ENCODE measurements at places on chromosomes 7 and 10.

- H3K4me1 ChIP-seq, result peaks cover 3% of the 10 kb centered on the region
- no peak overlapping the region for H3K4me3 ChIP-seq
- no peak for DNase-seq
- H3K36me3 ChIP-seq, result no peaks in the 10 kb centered on the region
- peaks cover 3% of the 10 kb centered on the region for H3K27me3 ChIP-seq
Measured at GRCh38 chr7:95611224-95611623, 14.9 kb upstream of the PDK4 start.

DNA sequence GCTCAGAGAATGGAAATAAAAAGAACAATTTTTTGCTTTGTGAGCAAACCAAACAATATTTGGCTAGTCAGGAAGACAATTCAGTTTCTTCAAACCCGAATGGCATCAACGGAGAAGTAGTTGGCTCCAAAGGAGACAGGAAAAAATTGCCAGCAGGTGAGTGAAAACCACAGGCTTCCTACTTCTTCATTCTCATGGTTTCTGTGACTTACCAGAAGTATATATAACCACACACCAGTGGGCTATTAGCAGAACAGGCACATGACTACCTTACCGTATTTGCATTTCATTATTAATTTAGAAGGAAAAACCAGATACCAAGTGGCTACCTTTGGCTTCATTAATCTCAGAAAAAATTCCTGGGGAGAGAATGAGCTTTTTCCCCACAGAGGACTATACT, 8.8 kb downstream of the TDRD1 start:
- peaks cover 48% of the 10 kb centered on the region for H3K27me3 ChIP-seq
- no peak overlapping the region for H3K27ac ChIP-seq

DNA sequence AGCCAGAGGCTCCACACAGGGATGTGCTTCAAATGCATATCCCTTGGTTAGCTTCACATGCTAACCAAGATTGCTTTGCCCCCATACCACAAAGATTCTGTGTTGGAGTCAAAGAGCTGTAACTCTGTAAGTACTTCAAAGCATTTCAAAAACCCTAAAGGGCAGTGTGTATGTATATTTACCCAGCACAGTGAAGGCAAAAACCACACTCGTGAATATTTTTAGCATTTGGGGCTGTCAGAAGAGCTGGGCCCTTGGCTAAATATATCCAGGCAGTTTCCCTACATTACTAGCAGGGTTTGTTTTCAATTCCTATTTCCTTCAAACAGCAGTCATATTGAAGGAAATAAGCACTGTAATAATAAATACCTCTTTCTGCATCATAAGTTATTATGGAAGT, 84.2 kb upstream of the STEAP1B start:
- H3K27ac ChIP-seq, result no peak overlapping the region
- H3K4me1 ChIP-seq, result peaks cover 18% of the 10 kb centered on the region
- H3K36me3 ChIP-seq, result no peaks in the 10 kb centered on the region

DNA sequence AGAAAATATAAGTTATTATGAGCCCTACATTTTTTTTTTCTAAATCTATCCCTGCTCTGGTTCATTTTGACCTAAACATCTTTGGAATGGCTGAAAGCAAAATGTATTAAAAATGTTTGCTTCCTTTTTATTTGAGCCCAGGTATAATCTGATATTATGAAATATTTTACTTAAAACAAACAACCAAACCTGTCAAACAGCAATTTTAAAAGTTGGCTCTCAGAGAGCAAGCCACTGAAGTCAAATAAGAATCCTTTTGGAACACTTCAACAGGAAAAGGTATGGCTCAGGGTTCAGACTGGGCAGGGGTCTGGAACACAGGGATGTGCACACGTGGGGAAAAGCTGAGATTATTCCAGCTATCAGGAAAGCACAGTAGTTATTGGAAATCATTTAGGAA, 782.9 kb downstream of the CCSER2 start:
- no peak for DNase-seq
- H3K27ac ChIP-seq, result no peak overlapping the region
- H3K4me1 ChIP-seq, result no peaks in the 10 kb centered on the region
- H3K36me3 ChIP-seq, result no peaks in the 10 kb centered on the region
- no peak overlapping the region for H3K4me3 ChIP-seq
